ENCODE measurements at places on chromosomes 3 and 15. TPM values are rescaled to one million over a fixed set of nuclear protein-coding genes. Genes with fewer than 3 reads are reported as not detected.

ATP2B2 gene
- total RNA-seq: not detected

GRCh38 chr15:25435474-25436243 lies 3.2 kb downstream of the UBE3A start:
- no peak for DNase-seq

DNA sequence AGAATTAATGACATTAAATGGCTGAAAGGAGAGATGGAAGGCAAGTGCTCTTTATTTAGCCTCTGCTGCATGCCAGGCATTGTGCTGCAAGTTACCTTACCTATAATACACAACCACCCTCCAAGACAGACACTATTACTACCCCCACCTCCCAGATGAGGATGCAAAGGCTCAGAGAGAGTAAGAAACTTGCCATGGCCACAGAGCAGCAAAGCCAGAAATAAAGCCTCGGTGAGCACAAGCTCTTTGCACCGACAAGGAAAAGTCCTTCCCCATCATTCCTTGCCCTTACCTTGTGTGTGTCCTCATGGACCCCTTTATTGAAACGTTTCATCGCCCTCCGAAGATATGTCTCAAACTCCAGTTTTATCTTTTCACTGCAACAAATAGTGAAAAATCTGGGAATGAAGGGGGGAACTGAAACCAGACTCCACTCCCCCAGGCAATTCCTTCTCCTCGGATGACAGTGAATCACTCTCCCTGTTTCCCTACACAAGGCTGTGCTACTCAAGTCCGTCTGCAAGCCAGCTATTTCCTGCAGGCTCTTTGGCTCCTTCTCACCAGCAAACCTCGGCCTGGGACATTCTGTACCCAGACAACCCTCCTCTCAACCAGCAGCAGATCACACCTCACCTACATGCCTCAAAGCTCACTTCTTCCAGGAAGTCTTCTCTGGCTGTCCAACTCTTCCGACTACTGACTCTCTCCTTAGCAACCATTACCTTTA lies 11.4 kb downstream of the XPC start:
- DNase-seq: no peak

DNA sequence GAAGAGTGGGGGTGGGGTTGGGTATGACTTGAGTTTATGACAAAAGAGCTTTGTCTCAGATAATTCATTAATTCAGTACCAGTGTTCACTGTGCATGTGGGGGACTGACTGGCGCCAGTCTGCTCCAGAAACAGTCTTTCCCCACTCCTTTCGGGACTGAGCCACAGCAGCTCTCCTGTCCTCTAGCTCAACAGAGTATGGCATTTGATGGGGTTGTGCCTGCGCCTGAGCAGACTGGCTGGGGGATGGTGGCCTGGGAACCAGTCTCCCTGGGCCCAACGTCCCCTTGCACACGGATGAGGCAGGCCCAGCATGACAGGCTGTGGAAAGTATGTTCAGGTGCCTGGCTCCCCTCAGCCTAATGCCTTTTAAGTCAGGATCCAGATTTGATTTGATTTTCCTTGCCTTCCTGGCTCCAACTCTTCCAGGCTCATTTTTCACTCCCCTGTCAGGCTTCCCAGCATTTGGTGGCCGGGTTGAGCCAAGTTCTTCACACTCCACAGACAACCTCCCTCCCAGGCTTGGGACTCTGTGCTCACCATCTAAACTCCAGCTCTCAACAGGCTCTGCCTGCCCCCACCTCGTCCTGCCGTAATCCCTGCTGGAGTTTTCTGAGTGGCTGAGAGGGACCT lies 105.0 kb downstream of the MYLK start:
- DNase-seq: no peak

RYR3 gene
- total RNA-seq: under 0.01 TPM

ZNF80 gene
- not detected for total RNA-seq

DNA sequence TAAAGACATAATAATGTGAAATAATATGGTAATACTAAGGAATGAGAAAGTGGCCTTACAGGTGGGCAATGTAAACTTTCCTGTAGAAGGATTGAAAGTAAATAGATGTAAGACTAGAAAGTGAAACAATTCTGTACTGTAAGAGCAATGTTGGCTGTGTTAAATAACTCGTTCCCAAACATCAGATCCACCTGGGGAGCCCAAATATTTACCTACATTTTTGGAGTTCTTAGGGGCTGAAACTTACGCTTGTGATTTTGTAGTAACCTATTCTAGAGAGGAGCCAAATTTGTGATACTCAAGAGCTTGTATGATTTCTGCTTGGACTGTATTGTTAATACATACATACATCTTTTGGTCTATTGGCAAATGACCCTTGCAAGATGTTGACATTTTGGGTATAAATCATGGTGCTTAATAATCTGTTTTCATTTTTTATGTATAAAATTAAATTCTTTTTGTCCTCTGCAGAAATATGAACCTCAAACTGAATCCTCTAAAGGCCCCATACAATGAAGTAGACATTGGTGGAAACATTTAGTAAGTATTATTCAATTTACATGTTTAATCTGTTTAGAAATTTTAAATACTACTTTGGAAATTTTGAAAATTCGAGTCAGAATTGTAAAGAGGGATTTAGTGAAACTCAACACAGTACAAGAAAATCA lies 8.5 kb upstream of the CHD2 start:
- no peak for DNase-seq

DNA sequence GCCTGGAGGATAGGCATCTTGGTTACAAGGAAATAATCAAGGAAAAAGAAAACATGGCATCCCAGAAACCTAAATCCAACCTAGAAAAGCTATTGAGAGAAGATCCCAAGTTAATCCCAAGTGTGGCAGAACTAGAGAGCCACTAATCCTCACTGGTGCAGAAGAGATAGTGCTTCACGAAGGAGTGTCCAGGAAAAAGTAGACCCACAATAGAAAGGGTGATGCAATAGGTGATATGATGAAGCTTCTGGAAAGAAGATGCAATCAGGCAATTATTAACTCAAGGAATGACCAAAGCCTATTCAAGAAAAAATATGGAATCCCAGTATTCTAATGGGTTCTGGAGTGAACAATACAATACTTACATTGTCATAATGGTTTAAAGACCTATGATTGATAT lies 95.2 kb downstream of the AQP9 start:
- DNase-seq: no peak

DNA sequence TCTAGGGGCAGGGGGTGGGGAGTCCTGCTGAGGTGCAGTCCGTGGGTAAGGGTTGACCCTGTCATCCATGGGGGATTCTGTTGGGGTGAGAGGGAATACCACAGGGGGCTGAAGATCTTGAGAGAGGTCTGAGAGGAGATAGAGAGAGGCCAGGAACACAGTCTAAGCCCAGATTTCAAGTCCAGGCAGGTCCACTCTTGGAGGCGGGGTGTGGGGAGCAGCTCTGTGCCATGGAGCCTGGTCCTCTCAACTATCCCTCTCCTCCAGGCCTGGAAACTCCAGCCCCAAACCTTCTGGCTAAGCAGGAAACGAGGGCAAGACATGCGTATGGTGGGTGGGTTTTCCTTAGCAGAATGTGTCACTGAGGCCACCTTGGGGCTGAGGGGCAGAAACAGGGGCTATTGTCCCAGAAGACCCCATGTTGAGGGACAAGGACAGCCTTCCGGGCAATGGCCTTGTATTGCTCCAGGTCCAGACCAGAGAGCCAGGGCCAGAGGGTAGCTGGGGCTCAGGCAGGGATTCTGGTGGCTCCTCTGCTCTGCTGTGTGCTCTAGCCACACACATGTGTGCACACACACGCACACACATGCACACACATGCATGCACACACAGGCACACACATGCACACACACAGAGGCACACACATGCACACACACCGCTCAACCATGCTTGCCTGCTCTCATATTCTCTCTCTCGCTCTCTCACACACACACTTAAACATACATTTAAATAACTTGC lies 48.6 kb upstream of the MAGEF1 start:
- no peak for DNase-seq

ATP13A5 gene
- total RNA-seq: not detected

ST3GAL6 gene
- 27.6 TPM for total RNA-seq

CTSH gene
- 14.1 TPM for total RNA-seq

FMN1 gene
- total RNA-seq: 0.04 TPM

GRCh38 chr3:130841357-130841756 lies 52.5 kb upstream of the ATP2C1 start:
- no peak for DNase-seq

ROPN1 gene
- not detected for total RNA-seq

GRCh38 chr15:47725906-47726305 lies 8.6 kb downstream of the SEMA6D start:
- no peak for DNase-seq
